Upper lobe of right lung (tissue), 1 donor: ENCODE measurements at places on chromosomes 7 and 10. TPM values are rescaled to one million over a fixed set of nuclear protein-coding genes. Genes with fewer than 3 reads are reported as not detected.

DNA sequence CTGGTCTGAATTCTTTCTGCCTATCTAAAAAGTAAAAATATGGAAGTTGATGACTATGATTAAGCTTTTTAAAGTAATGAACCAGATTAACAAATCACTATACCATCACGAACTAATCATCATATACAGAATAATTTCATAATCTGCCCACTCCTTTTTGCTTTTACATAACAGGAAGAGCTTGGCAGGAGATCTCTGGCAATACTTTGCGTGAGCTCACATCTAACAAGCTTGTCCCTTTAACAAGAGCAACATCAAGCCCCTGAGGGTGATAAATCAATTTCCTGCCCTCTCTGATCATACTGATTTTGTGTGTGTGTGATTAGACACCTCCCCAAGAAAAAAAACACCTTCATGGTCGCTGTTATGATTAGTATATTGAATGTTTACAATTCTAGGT lies 143.5 kb upstream of the ASAH2 start:
- no peak for DNase-seq

GRCh38 chr10:126062131-126063032 lies 166.0 kb downstream of the FANK1 start:
- peak; percentile 78 for DNase-seq

DNA sequence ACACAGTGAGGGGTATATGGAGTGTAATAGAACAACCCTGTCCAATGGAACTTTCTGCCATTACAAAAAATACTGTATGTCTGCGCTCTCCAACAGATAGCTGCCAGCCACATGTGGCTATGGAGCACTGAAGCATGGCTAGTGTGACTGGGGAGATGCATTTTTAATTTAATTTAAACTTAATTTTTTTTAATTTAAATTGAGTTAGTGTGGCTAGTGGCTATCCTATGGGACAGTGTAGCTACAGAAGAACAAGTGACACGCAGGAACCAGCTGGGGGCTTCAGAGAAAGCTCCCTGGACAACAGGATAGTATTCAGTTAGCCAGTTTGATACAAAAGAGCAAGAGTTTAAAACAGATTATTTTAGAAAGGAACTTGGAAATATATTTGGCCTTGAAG lies 408.0 kb downstream of the THSD7A start:
- no peak for DNase-seq

- no peak for DNase-seq
These were observed 20.2 kb upstream of the OPTN start for GRCh38 chr10:13079776-13080050.

GRCh38 chr10:17001297-17001744 lies 128.3 kb downstream of the CUBN start:
- no peak for DNase-seq

- DNase-seq, result no peak
These were observed 79.0 kb upstream of the MACROH2A2 start for GRCh38 chr10:69973678-69974077.

DNA sequence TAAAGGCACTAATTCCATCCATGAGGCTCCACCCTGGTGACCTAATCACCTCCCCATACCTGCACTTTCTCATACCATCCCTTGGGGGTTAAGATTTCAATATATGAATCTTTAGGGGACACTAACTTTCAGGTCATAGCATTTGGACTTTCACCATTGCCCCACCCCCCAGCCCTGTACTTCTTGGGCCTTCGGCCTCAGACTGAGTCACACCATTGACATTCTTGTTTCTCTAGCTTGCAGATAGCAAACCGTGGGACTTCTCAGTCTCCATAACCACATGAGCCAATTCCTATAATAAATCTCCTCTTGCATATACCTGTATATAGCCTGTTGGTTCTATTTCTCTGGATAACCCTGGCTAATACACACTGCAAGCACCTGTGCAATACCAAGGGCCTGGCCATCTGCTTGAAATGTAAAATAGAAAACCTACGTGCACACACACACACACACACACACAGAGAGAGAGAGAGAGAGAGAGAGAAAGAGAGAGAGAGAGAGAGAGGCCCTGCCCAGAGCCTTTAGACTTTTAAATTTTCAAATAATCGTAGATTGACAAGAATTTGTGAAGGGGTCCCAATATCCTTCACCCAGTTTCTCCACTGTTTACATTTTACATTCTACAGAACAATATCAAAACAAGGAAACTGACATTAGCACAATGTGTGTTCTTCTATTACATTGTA lies 25.3 kb downstream of the ANXA8 start:
- DNase-seq, result no peak

DNA sequence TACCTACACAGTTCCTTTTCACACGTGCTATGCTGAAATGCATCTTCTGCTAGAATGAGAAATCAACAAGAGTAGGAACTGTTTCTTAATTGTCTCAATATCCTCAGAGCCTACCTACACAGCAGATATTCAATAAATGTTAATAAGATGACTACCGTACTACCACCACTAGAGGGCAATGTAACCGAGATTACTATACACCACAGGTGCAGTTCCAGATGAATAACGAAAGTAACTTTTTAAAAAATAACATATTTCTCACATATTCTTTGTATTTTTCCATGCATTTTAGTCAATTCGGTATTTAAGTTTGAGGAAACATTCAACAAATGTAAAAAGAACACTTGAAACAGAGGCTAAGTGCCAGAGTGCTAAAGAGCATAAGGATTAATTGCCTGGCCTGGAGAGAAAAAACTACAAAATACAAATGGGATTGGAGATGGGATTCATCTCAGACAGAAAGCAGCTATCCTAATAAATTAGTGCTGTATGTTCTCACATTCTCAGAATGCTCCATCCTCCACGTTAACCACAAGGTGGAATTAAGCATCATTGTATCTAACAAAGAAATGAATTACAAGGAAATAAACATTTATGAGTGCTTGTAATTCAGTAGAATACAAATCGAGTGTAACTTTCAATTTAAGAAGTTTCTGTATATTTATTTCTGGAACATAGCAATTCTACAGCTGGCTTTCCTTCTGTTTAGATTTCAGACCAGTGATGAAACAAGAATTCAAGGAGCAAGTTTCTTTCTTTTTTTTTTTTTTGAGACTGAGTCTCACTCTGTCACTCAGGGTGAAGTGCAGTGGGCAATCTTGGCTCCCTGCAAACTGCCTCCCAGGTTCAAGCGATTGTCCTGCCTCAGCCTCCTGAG lies 20.3 kb upstream of the HECTD2 start:
- no peak for DNase-seq

GRCh38 chr10:95501203-95502094 lies 59.7 kb downstream of the SORBS1 start:
- no peak for DNase-seq

DNA sequence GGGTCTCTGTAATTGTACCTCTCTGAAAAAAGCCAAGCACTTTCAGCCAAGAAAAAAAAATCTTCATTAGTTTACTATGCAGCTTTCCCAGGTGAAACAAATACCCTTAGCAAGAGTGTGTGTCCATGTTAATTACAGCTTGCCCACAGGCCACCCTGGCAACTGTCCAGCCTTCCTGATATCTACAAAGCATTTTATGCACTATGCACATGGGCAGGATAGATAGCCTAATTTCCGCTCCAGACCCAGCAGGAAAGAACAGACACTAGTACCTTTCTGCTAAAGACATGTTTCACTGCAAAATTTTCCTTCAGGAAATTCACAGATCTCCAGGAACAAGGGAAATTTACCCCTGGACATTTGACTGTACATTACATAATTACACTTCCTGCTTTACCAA lies 24.4 kb downstream of the CACNA2D1 start:
- no peak for DNase-seq

- no peak for DNase-seq
These were observed 195.5 kb upstream of the PHYHIPL start for GRCh38 chr10:58980826-58981415.

The CTAGE4 gene
- 9.5 TPM for total RNA-seq

The GFRA1 gene
- 3.4 TPM for total RNA-seq

The WNT8B gene
- not detected for total RNA-seq

The UCMA gene
- total RNA-seq, result not detected
